Left colon (tissue), 2 donors: ENCODE measurements at places on chromosomes 7 and 10. TPM values are rescaled to one million over a fixed set of nuclear protein-coding genes. Genes with fewer than 3 reads are reported as not detected.

The FAM241B gene
- total RNA-seq: 3.2 TPM

The SLIT1 gene
- total RNA-seq: 0.06 TPM

The TDRD1 gene
- total RNA-seq: 0.64 TPM

The TAS2R3 gene
- 1.8 TPM for total RNA-seq

- peak; percentile 69 for DNase-seq
These were observed 45.5 kb upstream of the ZNRF2 start for GRCh38 chr7:30238721-30239441.

The DBNL gene
- total RNA-seq: 90.5 TPM

The GIMAP6 gene
- total RNA-seq: 8.5 TPM

DNA sequence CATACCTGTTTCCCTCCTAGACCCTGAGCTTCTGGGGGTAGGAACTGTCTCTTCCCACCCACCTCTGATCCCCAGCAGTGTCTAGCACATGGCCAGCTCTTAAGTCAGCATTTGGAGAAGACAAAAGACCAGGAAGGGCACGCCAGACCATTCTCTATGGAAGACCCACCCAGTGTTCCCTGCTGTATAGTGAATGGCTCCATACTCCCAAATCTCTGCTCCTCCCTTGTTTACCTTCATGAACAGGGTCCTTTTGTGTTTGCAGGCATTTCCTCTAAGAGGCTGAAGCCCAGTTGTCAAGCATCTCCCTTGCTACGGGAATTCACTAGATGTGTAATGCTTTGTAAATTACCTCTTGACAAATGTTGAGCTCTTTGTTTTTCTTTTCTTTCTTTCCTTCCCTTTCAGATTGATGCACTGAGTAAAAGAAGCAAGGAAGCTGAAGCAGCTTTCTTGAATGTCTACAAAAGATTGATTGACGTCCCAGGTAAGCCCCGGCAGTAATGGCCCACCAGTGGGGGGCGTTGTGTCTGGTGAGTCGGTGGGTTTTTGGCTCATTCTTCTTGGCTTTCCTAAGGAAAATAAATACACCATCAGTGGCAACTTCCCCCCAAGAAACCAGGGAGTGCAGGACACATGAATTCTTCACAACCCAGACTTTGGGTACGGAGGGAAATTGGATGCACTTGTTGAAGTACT, 216.6 kb upstream of the SH2B2 start:
- no peak for DNase-seq

GRCh38 chr10:16393271-16393858, 43.4 kb upstream of the PTER start:
- no peak for DNase-seq

DNA sequence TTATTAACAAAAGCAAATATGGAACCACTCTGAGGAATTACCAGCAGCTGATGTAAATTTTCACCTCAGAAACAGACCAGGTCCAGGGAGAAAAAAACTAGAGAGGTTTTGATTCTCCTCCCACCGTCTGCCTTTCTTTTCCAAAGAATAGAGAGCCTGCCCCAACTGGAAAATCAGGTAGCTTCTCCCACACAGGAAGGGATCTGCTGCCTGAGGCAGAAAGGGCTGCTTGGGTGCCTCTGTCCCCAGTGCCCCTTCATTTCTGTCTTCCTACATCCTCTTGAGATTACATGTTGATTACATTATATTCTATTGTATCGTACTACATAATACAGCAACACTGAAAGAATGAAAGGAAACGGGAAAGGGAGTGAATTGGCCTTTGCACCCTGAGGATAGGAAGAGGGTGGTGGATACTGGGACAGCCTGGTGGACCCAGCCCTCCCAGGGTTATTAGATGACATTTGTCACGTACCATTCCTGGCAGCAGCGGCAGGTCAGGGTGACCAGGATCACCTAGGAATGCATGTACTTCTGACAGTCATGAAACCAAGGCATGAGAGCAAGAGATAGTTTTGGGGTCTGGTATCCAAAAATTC, 8.9 kb downstream of the ST8SIA6 start:
- DNase-seq: peak; percentile 30

- DNase-seq: peak; percentile 50
These were observed 2.1 kb upstream of the ADD3 start for GRCh38 chr10:110005719-110006118.

The FKBP6 gene
- not detected for total RNA-seq

DNA sequence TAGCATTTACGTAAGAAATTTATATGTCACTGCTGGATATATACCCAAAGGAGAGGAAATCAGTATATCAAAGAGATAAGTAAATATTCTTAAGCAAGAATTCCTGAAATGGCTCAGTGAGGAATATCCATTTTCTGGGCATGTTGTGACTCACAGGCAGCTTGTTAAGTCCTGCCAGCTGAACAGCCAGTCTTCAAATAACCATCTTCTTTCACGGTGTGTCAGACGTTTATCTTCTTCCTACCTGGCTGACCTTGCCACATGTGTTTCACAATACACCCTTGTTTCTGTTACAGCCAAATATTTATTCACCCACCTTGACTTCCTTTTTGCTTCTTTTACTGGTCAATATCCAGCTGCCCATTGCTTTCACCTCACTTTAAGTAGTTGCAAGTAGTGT, 648.1 kb downstream of the ANKRD7 start:
- no peak for DNase-seq

The ZC3HAV1L gene
- 6.3 TPM for total RNA-seq

GRCh38 chr7:143171697-143172096, 11.5 kb upstream of the TAS2R39 start:
- DNase-seq: no peak

GRCh38 chr10:67549390-67549789, 146.6 kb downstream of the CTNNA3 start:
- no peak for DNase-seq

The SRGN gene
- 38.0 TPM for total RNA-seq

The CALML5 gene
- total RNA-seq: not detected

- no peak for DNase-seq
These were observed 28.9 kb upstream of the ECHDC3 start for GRCh38 chr10:11713186-11713743.

DNA sequence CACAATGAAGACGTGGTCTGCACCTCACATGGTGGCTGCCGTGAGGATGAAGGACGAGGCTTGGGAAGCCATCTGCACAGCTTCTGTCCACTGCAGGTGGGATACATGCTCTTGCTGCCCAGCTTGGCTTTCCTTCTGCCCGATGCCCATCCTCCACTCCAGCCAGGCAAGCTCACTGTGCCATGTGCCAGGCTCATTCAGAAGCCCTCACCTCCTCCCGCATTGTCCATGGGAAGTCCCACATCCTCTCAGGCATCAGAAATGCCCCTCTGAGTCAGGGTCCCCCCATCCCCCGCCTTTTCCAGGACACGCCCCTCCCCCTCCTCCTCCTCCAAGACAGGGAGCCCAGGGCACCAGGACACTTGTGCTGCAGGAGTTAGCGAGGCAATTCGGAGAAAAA, 4.6 kb upstream of the NOM1 start:
- no peak for DNase-seq

The MOGAT3 gene
- total RNA-seq: 43.1 TPM

The BUB3 gene
- 58.2 TPM for total RNA-seq

- DNase-seq: no peak
These were observed 117.8 kb downstream of the GPR37 start for GRCh38 chr7:124647630-124648306.
